ENCODE measurements at places on chromosomes 7 and 10.

DNA sequence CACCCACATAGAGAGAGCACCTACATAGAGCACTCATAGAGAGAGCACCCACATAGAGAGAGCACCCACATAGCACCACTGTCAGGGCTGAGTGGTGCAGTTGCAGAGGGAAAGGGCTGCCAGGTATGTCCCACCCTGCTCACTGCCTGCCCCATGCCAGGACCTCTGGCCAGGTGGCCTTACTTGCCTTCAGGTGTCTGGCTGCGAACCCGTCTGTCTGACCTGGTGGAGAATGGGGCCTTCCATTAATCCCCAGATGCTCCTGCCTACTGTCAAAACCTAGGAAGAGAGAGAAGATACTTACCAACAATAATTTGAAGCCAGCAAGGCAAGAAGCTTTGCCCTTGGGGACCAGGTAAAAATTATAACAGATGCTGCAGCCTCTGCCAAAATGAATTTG is 51.1 kb downstream of the INSIG1 start:
- DNase-seq: no peak

- no peak for DNase-seq
Observed at GRCh38 chr10:31820096-31820495, 108.5 kb downstream of the ARHGAP12 start.

- no peak for DNase-seq
Observed at GRCh38 chr10:122295451-122295809, 24.3 kb downstream of the BTBD16 start.

GRCh38 chr7:44072364-44073231 is 7.2 kb upstream of the PGAM2 start:
- no peak for DNase-seq

DNA sequence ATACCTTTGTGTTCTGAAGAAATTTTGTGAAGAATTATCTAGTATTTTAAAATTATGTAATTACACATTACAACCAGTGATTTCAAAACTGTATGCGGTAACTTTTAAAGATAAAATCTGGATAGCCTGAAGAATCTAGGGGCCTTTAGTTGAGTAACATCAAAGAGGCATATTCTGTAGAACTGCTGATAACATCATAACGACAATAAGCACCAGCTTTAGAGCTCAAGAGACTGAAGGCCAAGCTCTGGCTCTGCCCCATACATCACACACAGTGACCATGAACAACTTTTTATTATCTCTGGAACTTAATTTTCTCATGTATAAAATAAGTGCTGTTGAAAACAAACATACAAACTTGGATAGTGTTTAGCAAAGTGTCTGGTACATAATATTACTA is 121.1 kb upstream of the RHOBTB1 start:
- DNase-seq: no peak

DNA sequence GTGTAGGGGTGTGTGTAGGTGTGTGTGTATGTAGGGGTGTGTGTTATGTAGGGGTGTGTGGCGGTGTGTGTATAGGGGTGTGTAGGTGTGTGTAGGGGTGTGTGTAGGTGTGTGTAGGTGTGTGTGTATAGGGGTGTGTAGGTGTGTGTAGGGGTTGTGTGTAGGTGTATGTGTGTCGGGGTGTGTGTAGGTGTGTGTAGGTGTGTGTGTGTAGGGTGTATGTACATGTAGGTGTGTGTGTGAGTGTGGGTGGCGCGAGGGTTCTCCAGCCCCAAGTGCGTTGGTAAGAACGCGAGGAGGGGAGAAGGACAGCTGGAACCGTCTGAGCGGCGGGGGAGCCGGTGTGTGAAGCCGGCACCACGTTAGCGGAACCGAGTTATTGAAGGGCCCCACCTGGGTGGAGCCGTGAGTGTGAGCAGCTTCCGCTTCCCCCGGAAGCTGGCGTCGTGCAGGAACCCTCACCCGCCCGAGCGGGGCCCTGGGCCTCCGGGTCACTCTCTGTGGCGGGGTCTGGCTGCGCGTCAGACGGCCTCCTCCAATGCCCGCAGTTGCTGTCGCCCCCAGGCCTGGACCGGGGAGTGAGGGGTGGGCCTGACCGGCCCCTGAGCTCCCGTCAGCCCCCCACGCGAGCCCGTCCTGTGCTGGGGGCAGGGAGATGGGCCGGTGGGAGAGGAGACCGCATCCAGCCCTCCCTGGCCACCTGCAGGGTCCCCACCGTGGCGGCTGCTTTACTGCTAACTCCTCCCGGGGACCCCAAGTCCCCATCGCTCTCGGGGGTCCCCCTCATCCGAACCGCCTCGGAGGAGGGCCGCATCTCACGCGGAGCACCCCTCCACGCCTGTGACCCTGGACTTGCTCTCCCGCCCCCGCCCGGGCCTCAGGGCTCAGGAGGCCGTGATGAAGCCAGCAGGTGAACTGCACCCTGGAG is 49.6 kb upstream of the PSMG3 start:
- no peak for DNase-seq

DNA sequence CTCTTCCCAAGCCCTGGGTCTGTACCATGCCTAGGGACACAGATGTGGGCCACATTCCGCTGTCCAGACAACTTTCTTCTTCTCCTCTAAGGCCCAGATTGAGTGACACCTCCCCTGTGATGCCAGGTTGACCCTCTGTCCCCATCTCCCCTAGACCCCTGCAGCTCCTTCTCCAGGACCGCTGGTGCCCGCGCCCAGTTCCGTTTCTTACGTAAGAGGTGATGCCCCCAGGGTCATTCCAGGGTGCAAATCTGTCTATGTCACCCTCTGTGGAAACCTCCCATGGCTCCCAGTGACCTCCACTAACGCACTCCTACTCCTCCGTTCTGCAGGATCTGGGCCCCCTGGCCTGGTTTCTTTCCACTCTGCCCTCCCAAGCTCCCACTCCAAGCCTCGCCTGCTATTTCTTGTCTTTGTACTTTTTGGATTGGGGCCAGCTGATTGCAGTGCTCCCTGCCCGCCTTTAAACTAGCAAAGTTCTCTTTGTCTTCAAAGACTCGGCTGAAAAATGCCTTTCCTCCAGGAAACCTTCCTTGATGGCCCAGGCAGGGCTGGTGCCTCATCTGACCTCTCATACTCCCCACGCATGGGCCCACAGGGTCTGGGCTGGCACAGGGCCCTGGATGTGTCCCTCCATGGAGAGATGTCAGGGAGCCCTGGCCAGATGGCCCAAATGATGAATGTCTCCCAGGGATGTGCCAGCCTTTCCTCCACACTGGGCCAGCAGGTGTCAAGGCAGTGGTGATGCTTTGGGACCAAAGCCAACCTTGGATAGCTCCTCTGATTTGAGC is 21.3 kb upstream of the ELN start:
- DNase-seq: no peak

GRCh38 chr7:37495574-37496184 is 47.0 kb upstream of the ELMO1 start:
- DNase-seq: no peak

DNA sequence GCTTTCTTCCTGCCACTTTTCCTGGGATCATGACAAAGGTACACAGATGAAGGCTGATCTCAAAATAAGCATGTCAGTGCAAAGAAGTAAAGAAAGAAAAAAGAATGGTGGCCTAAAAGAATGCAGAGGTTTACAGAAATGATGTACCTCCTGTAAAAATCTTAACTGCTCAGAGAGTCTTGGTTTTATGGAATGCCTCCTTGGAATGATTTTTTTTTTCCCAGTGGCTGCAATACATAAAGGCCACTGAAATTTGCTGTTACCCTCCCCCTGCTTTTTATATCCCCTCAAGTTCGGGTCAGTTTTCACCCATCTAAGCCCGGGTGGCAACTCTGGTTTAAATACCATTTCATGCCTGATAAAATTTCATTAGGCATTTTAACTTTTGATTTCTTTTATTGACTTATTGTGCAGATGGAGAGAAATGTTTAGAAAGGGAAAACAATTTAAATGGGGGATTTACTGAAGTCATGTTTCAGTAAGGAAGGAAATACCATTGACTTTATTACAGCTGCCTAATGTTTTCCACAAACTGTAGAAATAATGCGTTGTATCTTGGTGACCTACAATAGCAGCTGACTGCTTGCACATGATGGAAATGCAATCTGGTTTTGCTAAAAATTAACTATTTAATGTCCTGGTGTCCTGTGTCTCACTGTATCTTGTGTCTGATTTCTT is 102.5 kb downstream of the SAMD9 start:
- DNase-seq: no peak

DNA sequence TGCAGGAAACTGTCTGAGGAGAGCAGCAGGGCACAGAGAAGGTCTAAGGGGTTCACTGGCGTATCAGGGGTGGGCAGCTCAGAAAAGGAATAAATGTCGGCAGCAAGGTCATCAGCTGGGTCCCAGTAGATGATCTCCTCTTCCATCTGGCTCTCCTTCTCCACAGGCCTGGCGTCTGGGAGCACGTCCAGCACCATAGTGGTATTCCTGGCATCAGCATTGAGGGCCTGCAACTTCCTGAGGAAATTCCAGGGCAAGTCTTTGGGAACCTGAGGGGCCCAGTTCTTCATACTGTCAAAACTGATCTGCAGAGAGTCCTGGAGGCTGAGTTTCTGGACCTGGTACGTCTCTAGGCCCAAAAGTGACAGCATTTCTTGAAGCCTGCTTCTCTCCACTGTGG is 9.6 kb upstream of the MRPS24 start:
- DNase-seq: no peak

- no peak for DNase-seq
Observed at GRCh38 chr10:9811601-9812000, 1206.1 kb upstream of the CELF2 start.

DNA sequence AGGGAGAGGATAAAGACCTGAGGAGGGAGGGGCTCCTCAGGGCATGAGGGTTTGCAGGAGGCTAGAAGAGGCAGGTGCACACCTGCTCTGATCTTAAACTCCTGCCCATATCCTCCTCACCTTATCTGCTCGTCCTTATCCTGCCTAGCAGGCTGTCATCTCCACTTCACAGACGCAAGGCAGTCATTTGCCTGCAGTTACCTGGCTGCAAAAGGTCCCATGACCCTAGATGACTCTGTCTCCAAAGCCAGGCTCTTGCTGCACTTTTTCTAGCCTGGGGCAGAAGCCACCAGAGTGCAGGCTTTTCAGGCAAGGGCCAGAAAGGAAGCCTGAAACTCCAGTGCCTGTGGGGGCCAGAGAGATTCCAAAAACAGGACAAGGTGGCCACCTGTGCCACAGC is 1.7 kb upstream of the ZNF853 start:
- no peak for DNase-seq

- no peak for DNase-seq
Observed at GRCh38 chr10:12971001-12971788, 30.3 kb downstream of the CCDC3 start.

DNA sequence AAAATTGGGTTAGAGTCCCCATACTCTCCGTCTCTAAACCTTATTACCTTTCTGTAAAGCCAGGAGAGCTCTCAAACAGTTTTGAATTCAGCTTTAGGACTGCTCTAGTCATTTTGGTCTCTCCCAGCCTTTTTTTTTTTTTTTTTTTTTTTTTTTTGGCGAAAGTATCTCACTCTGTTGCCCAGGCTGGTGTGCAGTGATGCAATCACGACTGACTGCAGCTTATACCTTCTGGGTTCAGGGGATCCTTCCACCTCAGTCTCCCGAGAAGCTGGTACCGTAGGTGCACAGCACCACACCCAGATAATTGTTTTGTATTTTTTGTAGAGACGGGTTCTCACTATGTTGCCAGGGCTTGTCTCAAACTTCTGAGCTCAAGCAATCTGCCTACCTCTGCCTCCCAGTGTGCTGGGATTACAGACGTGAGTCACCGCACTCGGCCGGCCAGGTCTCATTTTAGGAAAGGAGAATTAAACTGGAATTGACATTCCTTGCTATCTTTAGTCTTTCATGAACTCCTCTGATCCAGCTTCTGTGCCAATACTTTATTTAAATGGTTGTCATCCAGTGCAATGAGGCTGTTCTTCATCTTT is 31.4 kb upstream of the RSU1 start:
- DNase-seq: no peak

DNA sequence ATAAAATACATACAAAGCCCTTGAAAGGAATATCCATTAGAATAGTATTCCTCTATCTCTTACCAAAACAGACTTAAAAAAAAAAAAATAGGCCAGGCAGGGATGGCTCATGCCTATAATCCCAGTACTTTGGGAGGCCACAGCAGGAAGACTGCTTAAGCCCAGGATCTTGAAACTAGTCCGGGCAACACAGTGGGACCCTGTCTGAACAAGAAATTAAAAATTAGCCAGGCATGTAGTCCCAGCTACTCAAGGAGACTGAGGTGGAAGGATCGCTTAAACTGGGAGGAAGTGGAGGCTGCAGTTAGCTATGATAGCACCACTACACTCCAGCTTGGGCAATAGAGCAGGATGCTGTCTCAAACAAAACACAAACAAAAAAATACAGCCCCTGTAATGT is 9.6 kb downstream of the PDLIM1 start:
- no peak for DNase-seq

DNA sequence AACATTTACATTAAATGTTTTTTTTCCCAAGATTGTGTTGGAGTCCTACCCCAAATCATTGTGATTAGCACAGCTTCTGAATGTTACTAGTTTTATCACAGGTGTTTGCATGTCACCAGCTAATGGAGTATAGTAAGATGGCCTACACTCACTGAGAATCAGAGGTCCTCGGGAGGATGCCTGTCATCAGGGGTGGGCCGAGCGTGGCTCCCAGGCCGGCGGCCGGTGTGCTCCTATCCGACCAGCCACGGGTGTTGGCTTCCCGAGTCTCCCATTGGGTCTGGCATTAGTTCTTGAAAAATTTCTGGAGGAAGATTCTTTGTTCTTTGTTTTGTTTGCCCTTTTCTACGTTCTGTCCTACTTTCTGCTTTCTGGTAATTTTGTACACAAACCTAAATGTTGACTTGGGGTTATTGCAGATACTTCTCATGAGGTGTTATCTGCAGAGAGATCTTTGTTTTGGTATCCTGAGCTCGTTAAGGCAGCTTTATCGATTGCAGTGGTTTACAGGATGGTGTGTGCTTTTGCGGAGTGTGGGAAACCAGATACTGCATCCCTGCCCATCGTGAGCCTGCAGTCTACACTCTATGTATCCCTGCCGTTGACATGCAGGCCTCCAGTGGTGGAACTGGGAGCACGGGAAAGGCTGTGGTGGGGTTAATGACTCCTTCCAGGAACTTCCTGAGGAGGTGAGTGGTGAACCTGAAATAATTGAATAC is 67.3 kb upstream of the DNAJB6 start:
- no peak for DNase-seq

GRCh38 chr7:36633377-36633776 is 90.9 kb downstream of the AOAH start:
- no peak for DNase-seq

- no peak for DNase-seq
Observed at GRCh38 chr10:76397181-76398042, 966.0 kb downstream of the LRMDA start.

DNA sequence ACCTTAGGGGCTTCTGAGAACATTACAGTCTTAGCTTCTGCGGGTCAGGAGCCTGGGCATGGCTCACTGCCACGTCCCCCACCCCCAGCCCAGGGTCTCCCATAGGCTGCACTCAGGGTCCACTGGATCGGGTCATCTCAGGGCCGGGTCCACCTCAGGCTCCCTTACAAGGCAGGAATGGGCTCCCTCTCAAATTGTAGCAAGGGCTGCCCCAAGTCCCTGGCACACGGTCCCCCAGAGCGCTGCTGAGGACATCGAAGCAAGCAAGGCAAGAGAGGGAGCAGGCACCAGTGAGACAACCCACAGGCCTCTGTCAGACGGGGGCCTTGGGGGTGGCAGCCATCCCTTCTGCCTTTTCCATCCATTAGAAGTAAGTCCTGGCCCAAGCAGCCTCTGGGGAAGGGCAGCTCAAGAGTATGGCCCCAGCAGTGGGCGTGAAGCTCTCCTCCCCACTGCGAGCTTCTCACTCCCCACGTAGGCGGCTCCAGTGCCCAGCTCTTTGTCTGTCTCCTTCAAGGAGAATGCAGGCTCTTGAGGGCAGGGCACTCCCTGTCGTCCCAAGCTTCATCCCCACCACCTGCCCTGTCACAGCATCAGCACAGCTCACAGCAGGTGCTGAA is 18.0 kb upstream of the RET start:
- DNase-seq: no peak

Data from stimulated activated CD4-positive, alpha-beta T cell treated with anti-CD3 and anti-CD28 coated beads, Interleukin-15, amount 100 ng/mL, for 1 hour (primary cell).